ENCODE measurements at places on chromosomes 16 and 17.
A peak's percentile ranks its signal among the peaks of the same experiment; 100 is the strongest.

GRCh38 chr16:79381603-79382042 is 218.9 kb downstream of the MAF start:
- DNase-seq: no peak

- DNase-seq: no peak
Measured at GRCh38 chr16:78894886-78895285, 705.7 kb downstream of the MAF start.

- DNase-seq: no peak
Measured at GRCh38 chr16:56547120-56547948, 17.5 kb upstream of the MT4 start.

DNA sequence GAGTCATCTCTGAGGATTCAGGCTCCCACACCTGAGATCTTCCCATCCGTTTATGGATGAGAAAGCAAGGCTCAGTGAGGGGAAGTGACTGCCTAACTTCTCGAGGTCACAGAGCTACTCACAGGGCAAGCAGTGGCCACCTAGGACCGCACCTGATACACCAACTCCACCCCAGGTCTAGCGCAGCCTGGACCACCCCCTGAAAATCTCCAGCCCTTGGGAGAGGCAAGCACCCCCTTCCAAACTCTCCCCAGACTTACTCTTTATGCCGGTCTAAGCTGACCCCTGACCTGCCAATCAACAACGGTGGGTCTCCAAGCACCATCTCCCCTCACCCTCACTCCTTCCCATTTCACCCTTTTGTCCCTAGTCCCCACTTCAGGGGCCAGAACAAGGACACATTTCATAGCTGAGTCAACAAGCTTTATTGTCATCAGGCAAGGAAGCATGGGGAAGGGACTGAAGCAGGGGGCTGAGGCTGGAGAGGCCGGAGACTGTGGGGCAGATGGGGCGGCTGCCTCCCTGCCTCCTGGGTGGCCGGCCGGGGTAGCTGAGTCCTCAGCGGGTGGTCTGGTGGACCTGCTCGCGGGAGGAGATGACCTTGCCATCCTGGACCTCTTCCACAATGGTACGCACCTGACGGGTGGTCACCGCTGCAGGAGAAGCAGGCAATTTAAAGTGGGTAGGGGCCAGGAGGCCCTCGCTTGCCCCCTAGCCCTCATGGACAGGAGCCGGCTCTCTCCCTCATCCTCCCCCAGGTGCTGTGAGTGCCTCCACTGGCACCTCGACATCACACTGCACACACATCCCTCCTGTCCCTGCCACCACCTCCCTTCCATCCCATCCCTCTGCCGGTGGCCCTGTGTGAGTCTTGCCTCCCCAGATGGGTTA is 5.1 kb downstream of the KRT17 start:
- no peak for DNase-seq

DNA sequence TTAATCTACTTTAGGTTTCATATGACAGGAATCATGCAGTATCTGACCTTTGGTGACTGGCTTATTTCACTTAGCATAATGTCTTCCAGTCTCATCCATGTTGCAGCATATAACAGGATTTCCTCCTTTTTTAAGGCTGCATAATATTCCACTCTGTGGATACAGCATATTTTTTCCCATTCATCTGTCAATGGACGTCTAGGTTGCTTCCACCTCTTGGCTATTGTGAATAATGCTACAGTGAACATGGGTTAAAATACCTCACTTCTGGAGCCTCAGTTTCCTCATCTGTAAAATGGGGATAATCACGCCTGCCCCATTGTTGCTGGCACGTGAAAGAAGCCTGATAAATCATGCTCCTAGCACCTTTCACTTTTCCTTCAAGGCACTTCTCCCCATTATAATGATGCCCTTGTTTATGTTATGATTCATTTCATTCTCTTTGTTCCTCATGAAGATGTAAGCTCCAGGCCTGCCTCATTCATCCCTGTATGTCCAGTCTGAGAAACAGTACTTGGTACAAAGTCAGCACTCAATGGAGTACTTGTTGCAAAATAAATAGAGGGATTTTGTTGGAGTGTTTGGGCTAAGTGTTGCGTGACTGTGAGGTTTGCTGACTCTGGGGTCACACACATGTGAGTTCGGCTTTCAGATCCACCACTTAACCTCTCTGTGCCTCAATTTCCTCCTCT is 59.6 kb downstream of the ABAT start:
- no peak for DNase-seq

DNA sequence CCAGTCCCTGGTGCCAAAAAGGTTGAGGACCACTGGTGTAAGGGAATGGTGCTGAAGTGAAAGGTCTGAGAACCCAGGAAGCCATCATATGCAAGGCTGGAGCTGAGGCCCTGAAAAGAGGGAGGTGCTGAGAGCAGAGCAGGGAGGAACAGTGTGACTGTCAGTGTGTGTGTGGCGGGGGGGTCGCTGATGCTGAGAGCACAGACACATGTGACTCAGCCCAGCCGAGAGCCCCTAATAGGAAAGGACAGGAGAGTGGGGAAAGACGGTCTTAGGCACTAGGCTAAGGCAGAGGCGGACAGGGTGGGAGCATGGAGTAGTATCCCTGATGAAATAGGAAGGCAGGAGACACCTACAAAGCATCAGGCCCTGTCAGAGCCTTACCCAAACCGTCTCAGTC is 1.2 kb downstream of the B9D1 start:
- no peak for DNase-seq

DNA sequence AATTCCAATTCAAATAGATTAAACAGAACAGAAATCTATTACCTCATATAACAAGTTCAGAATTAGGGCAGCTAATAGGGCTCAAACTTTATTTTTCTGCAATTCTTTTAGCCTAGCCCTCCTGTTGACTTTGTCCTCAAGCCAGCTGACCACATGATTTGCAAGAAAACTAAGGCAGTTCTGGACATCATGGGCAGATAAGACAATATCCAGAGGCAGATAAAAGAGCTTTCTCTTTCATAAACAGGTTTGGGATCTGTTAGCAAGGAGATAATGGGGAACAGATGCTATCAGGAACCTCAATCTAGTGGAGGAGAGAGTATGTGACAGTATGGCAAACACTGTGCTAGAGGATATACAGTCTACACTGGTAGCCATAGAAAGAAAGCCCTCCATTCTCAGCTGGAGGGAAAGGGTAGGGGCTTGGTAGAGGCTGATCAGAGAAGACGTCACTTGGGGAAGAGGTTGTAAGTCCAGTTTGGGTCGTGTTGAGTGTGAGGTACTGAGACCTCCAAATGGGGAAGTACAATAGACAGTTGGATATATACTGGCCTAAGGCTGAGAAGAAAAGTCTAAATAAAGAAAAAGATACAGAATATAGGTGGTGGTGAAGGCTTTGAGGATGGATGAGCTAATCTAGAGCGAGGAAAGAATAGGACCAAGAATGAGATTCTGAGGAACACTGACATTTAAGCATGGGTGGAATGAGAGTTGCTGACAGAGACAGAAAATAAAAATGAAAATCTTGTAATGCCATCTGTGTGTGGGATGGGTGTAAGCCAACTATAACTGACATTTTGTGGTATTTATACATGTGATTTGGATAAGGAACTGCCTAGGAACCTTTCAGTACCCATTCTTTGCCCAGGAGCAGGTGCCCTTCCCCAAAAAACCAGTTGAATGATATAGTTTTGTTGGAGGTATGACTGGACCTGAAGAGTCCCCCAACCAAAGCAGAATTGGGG is 67.4 kb downstream of the CYB561 start:
- no peak for DNase-seq

- no peak for DNase-seq
Measured at GRCh38 chr16:65054457-65054856, 67.4 kb downstream of the CDH11 start.

DNA sequence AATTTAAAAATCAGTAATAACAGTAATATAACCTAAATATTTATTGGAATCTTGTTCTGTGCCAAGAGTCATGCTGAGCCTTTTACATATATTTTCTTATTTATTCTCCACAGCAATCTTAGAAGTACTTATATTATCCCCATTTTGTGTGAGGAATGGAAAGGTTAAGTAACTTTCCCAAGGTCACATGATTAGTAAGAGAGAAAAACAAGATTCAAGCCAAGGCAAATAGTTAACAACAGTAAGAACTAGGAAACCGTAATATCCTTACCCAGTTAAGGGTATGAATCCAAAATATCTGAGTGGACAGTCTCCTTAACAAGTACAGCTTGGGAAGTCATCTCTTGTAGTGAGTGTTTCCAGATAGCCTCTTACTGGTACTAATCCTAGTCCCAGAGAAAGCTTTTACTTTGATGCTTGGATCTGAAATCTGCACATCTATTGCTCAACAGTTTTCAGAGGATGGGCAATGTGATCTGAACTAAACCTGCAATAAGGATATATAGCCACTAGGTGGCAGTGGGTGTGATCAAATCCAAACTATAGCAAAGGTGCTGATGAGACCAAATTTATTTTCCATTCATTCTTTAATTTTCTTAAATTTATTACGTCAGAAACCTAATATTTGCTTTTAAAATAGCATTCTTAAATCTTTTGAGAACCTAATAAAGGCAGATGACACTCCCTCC is 23.3 kb downstream of the SHISA6 start:
- DNase-seq: no peak

DNA sequence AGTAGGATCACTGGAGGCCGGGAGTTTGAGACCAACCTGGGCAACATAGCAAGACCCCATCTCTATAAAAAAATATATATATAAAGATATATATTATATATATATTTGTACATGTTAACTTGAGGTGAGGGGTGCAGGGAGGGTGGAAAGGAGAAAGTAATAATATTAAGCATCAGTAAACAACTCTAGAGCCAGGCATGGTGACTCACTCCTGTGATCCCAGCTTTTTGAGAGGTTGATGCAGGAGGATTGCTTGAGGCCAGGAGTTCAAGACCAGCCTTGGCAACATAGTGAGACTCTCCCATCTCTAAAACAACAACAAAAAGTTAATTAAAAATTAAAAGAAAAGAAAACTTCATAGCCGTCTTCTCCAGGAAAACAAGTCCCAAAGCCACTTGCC is 61.7 kb upstream of the SMURF2 start:
- DNase-seq: no peak

DNA sequence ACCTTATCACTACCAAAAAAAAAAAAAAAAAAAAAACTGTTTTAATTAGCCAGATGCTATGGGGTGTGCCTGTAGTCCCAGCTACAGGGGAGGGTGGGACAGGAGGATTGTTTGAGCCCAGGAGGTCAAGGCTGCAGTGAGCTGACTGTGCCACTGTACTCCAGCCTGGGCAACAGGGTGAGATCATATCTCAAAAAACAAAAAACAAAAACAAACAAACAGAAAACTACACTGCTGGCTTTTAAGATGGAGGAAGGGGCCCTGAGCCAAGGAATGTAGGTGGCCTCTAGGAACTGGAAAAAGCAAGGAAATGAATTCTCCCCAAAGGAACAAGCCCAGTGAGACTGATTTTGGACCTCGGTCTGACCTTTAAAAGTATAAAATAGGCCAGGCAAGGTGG is 61.4 kb downstream of the BEAN1 start:
- DNase-seq: no peak

DNA sequence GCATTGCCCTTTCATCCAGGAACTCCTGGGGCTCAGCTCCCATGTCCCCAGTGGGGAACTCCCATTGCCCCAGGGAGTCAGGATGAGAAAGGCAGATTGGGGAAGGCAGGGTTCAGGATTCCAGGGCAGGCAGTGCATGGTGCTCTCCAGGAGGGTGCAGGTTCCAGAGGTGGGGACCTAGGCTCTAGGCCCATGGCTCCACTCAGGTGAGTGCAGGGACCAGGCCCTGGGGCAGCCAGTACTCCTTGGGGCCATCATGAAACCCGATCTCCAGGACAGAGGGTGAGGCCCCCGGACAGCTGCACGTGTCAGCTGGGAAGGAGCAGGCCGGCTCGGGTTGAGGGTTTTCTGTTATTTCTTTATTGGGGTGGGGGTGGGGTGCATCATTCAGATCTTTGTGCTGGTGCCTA is 1.3 kb upstream of the MTSS2 start:
- no peak for DNase-seq

DNA sequence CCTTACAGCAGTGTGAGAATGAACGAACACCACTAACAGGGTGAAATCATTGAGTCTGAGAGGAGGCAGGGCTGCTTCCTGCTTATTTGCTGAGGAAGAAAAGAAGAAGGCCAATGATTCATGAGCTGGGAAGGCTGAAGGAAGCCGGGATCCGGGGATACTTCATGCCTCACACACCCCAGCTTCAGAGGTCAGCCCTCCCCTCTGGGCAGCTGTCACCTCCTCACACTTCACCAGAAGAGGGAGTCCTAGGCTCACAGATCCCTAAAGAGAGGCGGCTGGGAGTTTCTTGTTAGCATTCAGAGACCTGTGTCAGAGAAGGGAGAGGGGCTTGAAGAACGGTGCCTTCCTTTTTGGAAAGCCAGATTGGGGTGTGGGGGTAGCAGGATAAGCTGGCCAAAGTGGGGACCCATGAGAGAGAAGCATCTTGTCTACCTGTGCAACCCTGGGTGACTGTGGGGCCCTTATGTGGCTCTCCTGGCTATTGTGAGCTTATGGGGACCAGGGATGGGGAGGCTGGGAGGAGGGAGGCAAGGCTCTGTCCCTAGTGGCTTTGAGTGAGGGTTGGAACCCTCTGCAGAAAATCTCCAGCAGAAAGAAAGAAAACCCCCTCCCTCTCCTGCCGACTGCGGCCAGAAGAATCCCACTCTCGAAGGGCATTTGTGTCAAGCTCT is 94.6 kb downstream of the RGS9 start:
- peak; percentile 43 for DNase-seq

- DNase-seq: peak; percentile 13
Measured at GRCh38 chr16:4846503-4846900, 586 bp downstream of the GLYR1 start.

GRCh38 chr17:36935671-36936454 is 1.4 kb upstream of the LHX1 start:
- DNase-seq: no peak

- no peak for DNase-seq
Measured at GRCh38 chr17:36943250-36944191, 5.2 kb upstream of the AATF start.

DNA sequence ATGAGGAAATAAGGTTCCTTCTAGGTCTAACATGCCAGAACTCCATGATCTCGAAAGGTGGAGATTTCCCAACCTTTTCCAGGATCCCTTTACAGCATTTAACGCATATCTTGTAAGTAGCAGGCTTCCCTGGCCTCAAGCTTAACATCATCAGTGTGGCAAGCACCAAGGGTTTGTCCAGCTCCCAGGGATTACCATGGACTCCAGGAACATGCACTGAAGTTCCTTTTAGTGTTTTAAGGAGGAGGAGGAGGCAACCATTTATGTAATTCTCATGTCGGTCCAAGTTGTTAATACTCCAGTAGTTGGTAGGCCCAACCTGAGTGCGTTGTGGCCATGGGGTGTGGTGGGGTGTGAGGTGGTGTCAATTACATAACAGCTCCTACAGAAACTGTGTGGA is 11.8 kb upstream of the SKAP1 start:
- DNase-seq: no peak

- DNase-seq: no peak
Measured at GRCh38 chr17:19590912-19591551, 57.4 kb downstream of the SLC47A1 start.

DNA sequence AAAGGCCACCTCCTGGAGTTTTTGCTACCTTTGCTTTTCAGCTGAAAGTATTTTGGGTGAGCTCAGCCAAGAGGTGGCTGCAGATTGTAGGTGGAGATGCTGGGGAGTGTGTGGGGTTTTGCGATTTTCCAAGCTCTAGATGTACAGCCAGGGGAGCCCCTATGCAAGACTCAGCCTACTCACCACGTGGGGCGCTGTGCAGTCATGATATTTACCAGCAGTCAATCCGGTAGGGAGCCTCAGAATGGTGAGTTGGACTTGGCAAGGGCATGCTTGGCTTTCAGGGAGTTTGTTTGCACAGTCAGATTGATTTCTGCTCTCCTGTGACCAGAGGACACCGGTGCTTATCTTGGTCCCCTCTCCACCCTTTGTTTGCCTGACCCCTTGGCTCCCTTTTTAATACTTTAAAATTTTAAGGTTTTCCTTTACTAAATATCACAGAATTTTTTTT is 175.3 kb downstream of the UTP18 start:
- no peak for DNase-seq

GRCh38 chr16:17568239-17568638 is 97.5 kb upstream of the XYLT1 start:
- DNase-seq: no peak

All from activated naive CD4-positive, alpha-beta T cell treated with anti-CD3 and anti-CD28 coated beads, Interleukin-2, amount 50 U/mL, for 16 hours (primary cell).